Stimulated activated CD8-positive, alpha-beta memory T cell treated with anti-CD3 and anti-CD28 coated beads, Interleukin-4, amount 100 ng/mL, for 1 hour (primary cell): ENCODE measurements at places on chromosomes 6 and 20.

DNA sequence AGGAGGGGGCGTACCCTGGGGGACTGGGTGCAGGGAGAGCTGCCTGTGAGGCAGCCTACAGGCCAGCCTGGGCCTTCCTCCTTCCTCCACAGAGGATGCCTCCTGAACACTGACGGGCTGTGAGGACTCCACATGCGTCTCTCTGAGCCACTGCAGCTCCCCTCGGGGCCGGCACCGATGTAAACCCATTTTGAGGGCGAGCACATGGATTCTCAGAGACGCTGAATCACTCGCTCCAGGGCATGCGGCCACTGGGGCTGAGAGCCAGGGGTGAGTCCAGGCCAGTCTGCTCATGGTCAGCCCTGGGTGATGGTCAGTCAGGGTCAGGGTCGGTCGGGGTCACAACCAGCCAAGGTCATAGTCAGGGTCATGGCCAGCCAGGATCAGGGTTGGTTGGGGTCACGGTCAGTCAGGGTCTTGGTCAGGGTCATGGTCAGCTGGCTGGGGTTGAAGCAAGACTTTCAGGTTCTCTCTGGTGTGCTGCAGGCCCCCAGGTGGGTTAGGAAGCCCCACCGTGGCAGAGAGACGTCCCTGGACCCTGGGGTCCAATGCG, 14.7 kb upstream of the RBBP8NL start:
- DNase-seq = no peak

- no peak for DNase-seq
Measured at GRCh38 chr6:131258010-131258652, 122.9 kb downstream of the AKAP7 start.

GRCh38 chr6:80637312-80637711, 530.8 kb downstream of the BCKDHB start:
- DNase-seq = no peak

GRCh38 chr6:145963216-145964068, 716 bp downstream of the SHPRH start:
- DNase-seq = no peak
